Fibroblast of gingiva (primary cell): ENCODE measurements at places on chromosomes 16 and 17.

DNA sequence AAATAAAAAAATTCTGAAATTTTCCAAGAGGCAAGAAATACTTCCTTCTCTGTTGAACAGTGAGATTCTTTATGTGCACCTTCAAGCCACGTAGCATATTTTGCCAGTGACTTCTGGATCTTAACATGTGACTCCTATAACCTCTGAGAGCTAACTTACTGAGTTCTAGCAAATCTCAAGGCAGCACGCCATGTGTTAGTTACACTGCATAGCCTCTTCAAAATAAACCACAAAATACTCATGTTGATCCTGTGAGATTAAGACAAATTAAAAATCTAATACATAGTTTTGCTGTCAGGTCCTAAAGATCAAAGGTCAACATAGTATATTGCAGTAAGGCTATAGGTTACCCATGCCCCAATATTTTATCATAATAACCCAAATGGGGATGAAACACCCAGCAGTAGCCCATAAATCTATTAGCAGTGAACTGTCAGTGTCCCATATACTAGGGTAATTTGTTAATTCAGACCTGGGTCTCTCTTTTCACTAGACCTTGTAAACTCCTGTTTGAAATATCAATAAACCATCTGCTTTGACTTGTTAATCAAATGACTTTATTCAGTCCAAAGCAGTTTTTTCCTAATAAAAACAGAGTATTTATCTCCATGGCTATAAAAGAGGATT is 343.1 kb downstream of the ZFHX3 start:
- DNase-seq, result no peak

GRCh38 chr17:58191241-58191896 is 1.2 kb upstream of the EPX start:
- no peak for DNase-seq

DNA sequence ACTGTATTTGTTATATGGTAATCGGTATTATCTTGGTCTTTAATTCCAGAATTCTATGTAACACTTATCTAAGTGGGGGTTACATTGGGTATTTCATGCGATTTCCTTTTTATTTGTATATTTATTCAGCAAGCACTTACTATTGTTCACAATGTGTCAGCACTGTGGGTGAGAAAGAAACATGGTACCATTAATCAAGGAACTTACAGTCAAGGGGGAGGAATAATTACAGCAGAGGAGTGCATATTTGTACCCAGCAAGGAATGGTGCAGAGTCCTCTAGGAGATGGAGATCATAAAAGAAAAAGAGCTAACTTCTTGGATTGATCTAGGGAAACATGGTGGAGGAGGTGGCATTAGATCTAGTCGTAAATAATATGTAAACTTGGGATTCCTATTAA is 117.0 kb upstream of the KCNJ16 start:
- no peak for DNase-seq

- no peak for DNase-seq
These were observed 5.0 kb upstream of the NAGLU start for GRCh38 chr17:42530952-42531454.

GRCh38 chr16:58039829-58040495 is 14.4 kb downstream of the MMP15 start:
- DNase-seq, result no peak

DNA sequence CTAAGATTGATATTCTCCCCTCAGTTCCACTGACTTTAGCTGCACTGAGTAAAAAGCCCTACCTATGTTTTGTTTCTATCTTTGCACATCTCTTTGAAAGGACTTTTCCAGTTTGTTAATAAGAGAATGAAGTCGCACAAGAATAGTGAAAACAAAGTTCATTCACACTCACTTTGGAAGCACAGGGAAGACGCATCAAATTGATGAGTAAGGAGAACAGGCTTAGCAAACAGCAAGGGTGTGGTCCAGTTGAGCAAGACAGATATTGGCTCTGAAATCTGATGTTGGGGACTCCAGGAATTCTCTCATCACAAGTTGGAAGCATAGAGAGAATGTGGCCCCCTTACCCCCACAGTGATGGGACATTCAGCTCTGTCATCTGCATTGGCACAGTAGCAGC is 221.3 kb downstream of the CDH11 start:
- no peak for DNase-seq

DNA sequence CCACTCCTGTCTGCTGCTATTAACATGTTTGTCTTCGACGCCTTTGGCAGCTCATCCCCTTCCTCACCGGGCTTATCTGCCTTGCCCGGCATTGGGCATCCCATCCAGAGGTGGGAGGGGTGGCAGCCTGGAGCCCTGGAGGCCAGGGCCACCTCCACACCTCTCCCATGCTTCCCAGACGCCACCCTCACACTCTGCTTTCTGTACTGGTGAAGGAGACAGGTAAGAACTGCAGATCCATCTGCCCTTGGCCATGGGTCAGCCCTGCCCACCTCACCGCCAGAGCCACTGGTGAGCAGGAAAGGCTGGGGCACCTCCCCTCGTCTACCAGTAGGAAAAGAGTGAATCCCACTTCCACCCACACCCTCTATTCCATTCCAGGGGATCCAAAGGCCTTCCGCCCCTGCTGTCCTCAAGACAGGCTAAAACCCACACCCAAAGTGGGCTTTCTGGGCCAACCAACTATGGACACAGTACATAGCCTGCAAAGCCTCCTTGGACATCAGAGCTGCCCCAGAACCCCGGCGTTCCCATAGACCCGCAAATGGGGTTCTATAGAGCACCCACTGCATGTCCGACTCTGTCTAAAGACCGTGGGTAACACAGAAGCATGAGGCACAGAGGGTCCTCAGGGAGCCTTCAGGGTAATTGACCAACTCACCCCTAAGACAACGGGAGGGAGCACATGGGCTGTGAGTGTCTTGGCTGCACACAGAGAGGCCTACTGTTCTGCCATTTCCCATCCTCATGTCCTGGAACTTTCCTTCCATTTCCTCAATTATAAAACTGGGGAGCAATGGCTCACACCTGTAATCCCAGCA is 23.4 kb upstream of the RBFOX3 start:
- no peak for DNase-seq

DNA sequence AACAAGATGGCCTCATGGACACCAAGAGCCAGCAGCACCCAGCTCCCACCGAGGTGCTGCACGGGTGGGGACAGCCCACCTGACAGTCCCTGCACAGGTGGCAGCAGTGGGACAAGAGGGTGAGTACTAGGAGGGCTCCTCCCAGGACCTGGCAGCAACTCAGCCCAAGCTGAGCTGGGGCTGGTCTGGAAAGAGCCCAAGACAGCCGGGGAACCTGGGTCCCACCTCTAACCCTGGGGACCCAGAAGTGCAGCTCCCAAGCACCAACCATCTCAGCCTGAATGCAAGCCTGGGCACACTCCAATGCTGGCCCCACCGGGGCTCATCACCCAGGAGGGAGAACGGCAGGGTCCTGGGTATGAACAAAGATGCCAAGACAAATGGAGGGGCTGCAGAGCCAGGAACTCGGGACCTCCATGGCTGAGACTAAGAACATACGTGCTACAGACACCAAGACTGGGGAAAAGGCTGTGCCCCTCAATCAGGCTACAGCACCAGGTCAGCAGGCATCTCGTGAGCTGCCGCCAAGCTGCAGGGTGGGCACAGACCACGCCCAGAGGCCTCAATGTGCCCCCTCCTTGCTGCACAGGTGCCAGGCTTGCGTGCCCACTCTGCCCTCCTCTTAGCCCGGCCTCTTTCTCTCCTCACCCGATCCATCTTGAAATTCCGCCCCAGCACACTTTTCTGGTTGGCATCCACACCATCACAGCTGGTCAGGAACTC is 37.5 kb upstream of the GSG1L start:
- no peak for DNase-seq

GRCh38 chr16:26787924-26788323 is 278.8 kb upstream of the C16orf82 start:
- DNase-seq, result no peak

- no peak for DNase-seq
These were observed 6.8 kb downstream of the ANKFY1 start for GRCh38 chr17:4256952-4257351.

GRCh38 chr17:19513897-19514488 is 19.7 kb upstream of the SLC47A1 start:
- DNase-seq, result peak; percentile 40

DNA sequence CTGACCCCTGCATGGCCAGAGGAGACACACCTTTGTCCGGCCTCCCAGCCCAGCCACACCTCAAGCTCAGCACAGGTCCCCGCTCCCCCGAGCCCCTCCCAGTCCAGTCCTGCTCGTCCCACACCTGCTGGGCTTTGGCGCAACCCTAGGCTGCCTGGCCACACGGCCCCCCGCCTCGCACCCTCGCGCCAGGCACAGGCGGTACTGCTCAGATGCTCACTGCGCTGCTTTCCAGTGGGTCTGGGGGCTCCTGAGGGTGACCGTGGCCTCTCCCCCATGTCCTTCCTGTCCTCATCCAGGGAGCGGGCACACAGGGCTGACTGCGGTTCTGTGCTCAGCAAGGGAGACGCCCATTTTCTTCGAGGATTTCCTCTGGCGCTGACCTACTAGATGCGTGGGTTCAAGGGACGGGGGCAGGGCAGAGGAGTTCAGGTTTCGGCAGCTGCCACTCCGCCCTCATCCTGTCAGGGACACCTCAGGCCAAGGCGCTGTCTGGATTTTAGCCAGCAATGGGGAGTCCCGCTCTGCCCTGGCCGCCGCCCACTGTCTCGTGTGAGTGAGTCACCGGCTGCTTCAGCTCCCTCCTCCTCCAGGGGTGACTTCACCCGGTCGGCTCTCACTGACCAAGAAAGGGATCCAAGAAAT is 118.0 kb upstream of the ZNF469 start:
- DNase-seq, result peak; percentile 89

- no peak for DNase-seq
These were observed 32.3 kb upstream of the ZC3H18 start for GRCh38 chr16:88537859-88538258.

DNA sequence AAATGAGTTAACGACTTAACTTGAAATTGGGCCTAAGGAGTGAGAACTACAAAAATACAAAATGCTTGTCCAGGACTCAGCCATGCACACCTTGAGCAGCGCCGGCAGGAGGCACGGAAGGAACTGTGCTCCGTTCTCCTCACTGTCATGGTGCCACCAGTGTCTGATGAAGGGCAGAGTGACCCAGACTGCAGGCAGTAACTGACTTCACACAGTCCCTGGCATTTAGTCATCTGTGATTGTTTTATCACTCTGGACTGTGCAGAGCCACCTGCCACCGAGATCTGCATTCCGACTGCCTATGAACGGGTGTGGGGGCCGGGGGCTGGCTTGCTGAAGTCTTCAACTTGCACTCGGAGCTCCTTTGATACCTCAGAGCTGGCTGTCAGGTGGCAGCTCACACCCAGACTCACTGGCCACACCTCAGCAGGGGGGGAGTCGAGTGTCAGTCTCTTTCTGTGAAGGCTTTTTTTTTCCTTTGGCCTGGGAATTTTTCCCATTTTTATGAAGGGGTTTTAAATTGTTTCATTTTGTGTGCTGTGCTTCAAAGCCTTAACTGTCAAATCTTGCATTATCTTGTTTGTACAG is 20.2 kb upstream of the ENDOV start:
- no peak for DNase-seq

DNA sequence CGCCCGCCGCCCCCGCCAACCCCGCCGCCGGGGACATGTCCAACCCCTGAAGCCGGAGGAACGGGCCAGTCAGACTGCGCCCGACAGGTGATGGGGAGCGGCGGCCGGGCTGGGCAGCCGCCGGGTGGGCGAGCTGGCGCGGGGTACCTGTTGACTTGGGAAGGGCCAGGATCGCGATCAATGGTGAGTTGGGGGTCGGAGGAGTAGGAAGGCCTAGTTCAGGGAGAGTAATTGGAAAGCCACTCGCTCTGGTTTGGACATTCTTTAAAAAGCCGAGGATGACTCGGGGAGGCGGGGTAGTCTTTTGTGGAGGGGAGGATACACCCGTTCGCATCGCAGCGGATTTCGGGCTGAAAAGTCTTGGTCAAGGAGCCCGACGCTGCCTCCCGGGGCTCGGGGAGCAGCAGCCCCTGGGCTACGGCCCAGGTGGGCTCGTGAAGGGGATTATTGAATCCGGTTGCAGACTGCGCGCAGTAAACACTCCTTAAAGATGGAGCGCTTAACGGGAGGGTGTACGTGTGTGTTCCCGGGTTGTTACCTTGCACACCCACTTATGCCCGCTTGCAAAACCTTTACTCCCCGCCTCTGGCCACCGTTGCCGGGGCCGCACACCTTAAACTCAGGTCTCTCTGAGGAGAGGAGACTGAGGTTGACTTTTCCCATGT is 123.8 kb downstream of the GOSR1 start:
- peak; percentile 2 for DNase-seq

DNA sequence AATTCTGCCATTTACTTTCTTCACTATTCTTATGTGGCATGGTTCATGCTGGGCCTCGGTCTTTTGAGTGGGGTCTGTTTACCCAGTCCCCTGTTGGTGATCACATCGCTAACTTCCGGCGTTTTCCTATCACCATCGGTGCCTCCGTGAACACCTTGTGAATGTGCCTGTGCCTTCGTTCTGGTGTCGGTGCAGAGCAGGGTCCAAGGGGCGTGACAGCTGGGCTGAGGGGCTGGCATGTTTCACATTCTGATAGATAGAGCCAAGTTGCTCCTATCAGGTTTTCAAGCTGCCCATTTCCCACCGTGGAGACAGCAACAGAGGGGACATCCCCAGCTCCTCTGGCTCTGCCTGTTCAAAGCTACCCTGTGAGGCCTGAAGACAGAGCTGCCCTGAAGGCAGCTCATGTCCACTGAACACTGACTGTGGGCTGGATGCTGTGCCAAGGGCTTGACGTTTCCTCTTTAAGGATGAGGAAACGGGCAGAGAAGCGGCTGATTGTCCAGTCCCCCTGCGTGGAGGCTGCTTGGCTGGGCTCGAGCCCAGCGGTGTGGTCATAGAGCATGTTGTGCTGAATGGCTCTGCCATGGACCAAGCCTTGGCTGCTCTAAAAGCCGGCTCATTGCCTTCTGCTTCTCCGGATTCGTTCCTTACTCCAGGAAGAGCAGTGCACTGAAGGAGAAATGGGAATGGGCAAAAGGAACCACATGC is 17.0 kb downstream of the DHODH start:
- no peak for DNase-seq

- DNase-seq, result peak; percentile 57
These were observed 22.0 kb upstream of the GOT2 start for GRCh38 chr16:58755989-58756649.

DNA sequence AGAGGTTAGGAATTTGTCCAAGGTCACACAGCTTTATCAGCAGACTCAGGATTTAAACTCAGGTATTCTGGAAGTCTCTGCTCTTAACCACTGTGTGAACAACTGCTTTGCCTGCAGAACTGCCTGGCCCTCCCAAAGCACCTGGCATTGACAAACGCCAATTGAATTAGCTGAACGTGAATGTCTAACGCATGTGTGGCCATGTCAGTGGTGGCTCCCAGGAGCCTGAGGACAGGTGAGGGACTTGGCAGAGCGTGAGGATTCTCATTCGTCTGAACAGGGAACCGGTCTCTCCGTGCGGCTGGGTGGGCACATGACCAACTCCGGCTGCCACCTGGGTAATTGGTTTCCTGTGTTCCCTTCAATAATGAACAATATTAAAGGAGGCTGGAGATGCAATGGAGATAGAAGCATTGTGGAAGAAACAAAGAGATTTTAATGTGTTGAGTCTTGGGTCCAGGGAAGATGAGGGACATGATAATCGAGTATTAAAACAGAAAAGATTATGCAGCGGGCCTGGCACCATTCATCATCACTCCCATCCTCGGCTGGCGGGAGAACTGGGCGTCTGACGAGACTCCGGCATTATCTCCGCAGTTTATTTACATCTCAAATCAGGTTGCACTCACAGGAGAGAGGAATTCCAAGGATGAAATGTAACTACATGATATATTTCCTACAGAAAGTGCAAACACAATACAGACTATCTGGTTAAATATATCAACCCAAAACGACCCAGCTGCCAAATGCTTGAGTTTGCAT is 113.5 kb downstream of the NPIPB5 start:
- no peak for DNase-seq
